Uterus (tissue), 4 donors: ENCODE measurements at places on chromosomes 7 and 10. TPM values are rescaled to one million over a fixed set of nuclear protein-coding genes. Genes with fewer than 3 reads are reported as not detected.

GRCh38 chr7:101882005-101882421 lies 64.6 kb downstream of the CUX1 start:
- peaks cover 12% of the 10 kb centered on the region for H3K4me1 ChIP-seq
- H3K36me3 ChIP-seq: no peaks in the 10 kb centered on the region
- no peak for DNase-seq
- no peaks in the 10 kb centered on the region for H3K27me3 ChIP-seq

The CFAP69 gene
- 13.1 TPM for total RNA-seq

GRCh38 chr7:71278257-71278656 lies 146.3 kb downstream of the GALNT17 start:
- H3K4me1 ChIP-seq: no peaks in the 10 kb centered on the region
- H3K27ac ChIP-seq: no peak overlapping the region
- no peak overlapping the region for H3K4me3 ChIP-seq
- no peaks in the 10 kb centered on the region for H3K27me3 ChIP-seq

DNA sequence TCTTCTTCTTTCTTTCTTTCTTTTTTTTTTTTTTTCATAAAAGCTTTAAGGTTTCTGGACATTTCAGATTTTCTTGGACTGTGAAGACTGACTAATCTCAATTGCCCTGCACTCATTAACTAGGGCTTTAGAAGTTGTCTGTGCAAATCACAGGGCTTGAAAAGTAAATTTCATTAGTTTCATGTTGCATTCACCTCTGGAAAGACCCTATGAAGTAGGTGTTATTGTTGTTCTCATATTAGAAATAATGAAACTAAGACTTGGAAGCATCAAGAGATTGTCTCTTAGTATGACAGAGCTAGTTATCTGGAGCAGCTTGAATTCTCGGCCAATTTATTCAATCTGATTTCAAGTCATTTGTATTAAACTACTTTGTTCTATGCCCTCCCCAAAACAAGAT lies 28.2 kb upstream of the SEMA3D start:
- no peak for DNase-seq
- H3K4me1 ChIP-seq: no peaks in the 10 kb centered on the region
- no peaks in the 10 kb centered on the region for H3K36me3 ChIP-seq

The CCL24 gene
- total RNA-seq: not detected

DNA sequence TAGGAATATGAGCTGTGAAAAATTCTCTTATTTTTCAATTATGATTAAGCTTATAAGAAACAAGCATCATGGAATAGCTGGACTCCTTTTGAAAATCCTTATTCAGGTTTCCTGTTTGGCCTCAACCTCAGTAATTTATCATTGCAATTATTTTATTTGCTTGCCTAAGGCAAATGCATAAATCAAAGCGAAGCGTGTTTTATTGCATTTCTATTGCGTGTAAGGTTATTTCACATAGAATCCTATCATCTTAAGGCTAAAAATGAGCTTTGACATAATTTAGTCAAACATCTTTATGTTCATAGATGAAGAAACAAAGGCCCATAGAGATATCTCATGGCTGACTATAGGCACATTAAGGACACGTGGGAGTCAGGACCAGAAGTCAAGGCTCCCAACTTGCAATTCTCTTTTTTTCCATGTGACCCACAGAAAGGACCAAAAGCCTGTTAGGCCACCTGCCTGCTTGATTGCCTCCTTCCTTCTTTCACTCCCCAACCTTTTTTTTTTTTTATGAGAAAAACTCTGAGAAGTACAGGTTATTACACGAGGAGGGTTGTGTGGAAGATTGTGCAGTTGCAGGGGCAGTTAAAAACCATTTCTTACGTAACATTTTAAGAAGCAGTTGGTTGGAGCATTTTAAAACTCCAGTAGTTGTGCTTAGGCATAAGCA lies 261.0 kb downstream of the HDAC9 start:
- H3K36me3 ChIP-seq: no peaks in the 10 kb centered on the region
- H3K27ac ChIP-seq: no peak overlapping the region
- H3K4me3 ChIP-seq: no peak overlapping the region
- no peaks in the 10 kb centered on the region for H3K4me1 ChIP-seq

The SOSTDC1 gene
- total RNA-seq: not detected

GRCh38 chr7:11843113-11843765 lies 11.2 kb upstream of the THSD7A start:
- H3K27me3 ChIP-seq: no peaks in the 10 kb centered on the region
- no peaks in the 10 kb centered on the region for H3K36me3 ChIP-seq
- no peak for DNase-seq
- no peaks in the 10 kb centered on the region for H3K4me1 ChIP-seq
- no peak overlapping the region for H3K27ac ChIP-seq

DNA sequence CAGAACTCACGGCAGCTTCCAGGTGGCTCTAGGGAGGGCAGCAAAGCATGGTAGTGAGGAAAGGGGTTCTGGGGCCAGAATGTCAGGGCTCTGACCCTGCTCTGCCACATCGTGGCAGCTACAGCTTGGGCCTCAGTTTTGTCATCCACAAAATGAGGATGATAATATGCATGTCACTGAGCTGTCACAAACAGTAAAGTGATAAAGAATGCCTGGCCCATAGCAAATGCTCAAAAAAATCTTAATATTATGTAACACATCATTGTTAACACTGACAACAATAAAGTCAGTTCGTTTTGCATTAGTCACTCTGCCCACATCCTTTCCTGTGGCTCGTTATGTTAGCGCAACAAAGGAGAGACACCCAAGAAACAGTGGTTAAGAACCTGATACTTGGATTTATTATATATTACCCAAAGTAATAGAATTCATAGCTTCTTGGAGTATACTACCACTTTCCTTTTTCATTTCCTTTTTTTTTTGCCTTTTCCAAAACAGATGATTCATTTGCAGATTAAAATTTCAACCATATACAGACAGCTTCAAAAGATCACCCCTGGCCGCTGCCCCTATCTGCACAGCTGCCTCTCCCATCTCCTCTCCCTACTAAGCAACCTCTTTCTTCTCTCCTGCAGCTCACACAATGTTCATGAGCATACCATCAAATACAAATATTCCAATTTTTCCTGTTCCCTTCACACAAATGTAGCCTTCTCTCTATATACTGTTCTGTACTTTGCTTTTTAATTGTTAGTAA lies 45.5 kb upstream of the DDC start:
- H3K4me3 ChIP-seq: no peak overlapping the region
- no peak for DNase-seq
- H3K27me3 ChIP-seq: no peaks in the 10 kb centered on the region
- no peaks in the 10 kb centered on the region for H3K36me3 ChIP-seq

DNA sequence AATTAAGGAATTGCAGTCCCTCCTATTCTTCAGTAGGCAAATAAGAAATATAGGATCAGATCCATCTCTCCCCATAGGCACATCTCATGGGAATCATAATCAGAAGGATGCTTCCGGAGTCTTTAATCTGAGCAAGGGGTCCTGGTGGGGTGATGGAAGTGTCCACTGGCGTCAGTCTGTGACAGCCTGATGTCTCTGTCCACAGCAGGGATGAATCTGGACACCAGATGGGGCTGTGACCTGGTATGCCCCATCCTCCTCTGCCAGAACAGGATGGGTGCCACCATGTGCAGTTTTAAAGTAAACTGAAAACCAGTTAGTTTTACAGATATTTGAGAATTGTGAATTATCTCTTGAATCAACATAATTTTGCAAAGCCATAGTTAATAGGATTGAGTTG lies 148.7 kb downstream of the C1GALT1 start:
- no peak overlapping the region for H3K27ac ChIP-seq
- no peaks in the 10 kb centered on the region for H3K4me1 ChIP-seq
- H3K27me3 ChIP-seq: no peaks in the 10 kb centered on the region
- no peak overlapping the region for H3K4me3 ChIP-seq

The TMEM213 gene
- total RNA-seq: 0.35 TPM

DNA sequence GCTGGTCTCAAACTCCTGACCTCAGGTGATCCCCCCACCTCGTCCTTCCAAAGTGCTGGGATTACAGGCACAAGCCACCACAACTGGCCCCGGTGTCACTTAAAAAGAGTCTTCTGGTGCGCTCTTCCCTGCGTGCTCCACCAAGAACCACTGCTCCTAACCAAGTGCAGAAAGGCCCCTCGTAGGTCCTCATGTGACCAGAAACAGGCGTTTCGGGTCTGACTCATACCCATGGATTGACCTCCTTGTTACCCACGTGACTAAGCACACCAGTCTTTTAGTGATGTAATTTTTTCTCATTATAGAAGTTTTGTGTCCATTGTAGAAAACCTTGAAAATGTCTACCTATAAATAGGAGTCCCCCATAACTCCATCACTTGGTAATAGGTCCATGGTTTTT lies 13.9 kb downstream of the FKBP6 start:
- DNase-seq: no peak
- no peaks in the 10 kb centered on the region for H3K36me3 ChIP-seq
- no peak overlapping the region for H3K4me3 ChIP-seq
- H3K4me1 ChIP-seq: no peaks in the 10 kb centered on the region
- no peak overlapping the region for H3K27ac ChIP-seq

The MMD2 gene
- total RNA-seq: not detected

GRCh38 chr7:93359520-93360198 lies 127.5 kb downstream of the VPS50 start:
- H3K27me3 ChIP-seq: no peaks in the 10 kb centered on the region
- no peak overlapping the region for H3K4me3 ChIP-seq
- H3K4me1 ChIP-seq: no peaks in the 10 kb centered on the region

DNA sequence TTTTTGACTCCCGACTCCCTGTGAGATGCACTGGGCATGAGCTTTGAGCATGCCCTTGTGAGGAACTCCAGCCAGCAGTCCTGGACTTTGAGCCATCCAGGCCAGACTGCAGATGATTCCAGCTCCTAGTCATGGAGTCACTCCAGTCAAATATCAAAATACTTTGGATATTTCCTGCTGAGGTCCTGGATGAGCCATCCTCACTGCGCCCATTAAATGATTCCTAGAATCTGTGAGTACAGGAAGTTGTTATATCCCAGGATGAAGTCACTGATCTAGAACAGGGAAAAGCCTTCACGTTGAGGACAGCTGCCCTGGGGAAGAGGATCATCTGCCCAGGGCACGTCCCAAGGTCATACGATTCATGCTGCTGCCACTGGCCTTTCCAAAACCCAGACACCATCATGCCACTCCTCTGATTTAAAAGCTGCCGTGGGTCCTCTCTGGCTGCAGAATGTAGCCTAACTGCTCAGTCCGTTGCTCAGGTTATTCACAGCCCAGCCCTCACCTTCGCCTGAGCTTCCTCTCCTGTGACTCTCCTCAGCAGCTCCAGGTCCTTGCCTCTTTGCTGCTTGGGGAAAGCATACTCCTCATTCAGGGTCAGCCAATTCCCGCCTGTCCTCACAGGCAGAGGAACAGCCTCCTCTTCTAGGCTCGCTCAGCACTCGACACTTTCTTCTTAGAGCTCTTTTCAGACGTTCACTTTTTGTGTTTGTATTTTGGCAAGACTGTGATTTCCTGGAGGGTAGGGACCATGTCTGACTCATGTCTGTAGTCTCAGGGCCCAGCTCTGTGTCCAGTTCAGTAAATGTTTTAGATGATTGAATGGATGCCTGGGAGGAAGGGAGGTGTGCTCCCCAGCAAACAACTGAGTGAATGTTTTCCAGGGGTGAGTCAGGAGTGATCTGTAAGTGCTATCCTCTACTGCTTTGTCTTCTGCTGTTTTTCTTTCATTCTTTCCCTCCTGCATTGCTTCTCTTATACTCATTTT lies 157.8 kb downstream of the SNX10 start:
- H3K4me3 ChIP-seq: no peak overlapping the region
- H3K36me3 ChIP-seq: no peaks in the 10 kb centered on the region
- no peaks in the 10 kb centered on the region for H3K4me1 ChIP-seq
- no peaks in the 10 kb centered on the region for H3K27me3 ChIP-seq
- DNase-seq: no peak

GRCh38 chr10:77667426-77668324 lies 30.1 kb upstream of the KCNMA1 start:
- H3K27ac ChIP-seq: no peak overlapping the region
- H3K27me3 ChIP-seq: no peaks in the 10 kb centered on the region
- no peak overlapping the region for H3K4me3 ChIP-seq
- no peaks in the 10 kb centered on the region for H3K4me1 ChIP-seq

DNA sequence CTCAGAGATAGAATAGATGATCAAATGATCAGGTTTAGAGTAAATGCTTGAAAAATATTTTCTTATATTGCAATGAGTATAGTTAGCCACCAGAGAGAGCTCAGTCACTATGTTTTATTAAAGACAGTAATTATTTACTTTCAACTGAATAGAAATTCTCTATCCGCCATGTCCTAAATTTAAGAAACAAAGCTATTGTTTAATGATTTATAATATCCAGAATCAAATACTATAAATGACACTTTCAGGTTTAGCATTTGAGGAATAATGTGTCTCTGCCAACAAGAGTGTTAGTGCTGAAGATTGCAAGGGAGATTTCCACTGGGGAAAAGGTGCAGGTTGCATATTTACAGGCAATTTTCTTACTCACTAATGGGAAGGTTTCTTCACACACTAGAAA lies 184.7 kb downstream of the DGKB start:
- no peak for DNase-seq
- H3K27me3 ChIP-seq: no peaks in the 10 kb centered on the region
- H3K36me3 ChIP-seq: no peaks in the 10 kb centered on the region
- peak overlapping the region; percentile 37 for H3K27ac ChIP-seq

- no peak for DNase-seq
- H3K4me3 ChIP-seq: no peak overlapping the region
- H3K27me3 ChIP-seq: no peaks in the 10 kb centered on the region
- H3K4me1 ChIP-seq: no peaks in the 10 kb centered on the region
These were observed 71.0 kb downstream of the SLC25A13 start for GRCh38 chr7:96250776-96251361.

The SPDYE5 gene
- total RNA-seq: not detected

DNA sequence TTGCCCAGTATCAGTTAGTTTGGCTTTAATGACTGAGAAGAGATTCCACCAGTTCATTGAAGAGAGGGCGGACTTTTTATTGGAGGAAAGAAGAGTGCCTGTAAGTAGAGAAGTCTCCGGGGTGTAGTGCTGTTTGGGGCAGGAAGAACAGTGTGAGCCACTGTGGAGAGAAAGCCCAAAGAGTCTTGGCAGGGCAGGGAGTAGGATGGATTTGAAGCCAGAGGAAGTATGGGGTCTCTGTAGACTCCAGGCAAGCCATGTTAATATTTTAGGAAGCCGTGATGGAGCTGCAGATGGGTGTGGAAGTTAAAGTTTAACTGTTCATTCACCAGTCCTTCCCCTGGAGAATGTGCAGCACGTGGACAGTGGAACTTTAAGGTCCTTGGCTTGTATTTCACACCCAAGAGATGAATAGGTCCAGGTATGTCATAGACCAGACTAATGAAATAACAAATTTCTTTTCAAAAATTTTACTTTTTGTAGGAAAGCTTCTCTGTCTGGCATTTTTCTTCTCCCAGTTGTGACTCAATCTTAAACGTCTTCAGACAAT lies 54.1 kb downstream of the TCF7L2 start:
- DNase-seq: no peak
- H3K36me3 ChIP-seq: no peaks in the 10 kb centered on the region
- no peaks in the 10 kb centered on the region for H3K27me3 ChIP-seq
- H3K4me3 ChIP-seq: no peak overlapping the region
- H3K27ac ChIP-seq: no peak overlapping the region

DNA sequence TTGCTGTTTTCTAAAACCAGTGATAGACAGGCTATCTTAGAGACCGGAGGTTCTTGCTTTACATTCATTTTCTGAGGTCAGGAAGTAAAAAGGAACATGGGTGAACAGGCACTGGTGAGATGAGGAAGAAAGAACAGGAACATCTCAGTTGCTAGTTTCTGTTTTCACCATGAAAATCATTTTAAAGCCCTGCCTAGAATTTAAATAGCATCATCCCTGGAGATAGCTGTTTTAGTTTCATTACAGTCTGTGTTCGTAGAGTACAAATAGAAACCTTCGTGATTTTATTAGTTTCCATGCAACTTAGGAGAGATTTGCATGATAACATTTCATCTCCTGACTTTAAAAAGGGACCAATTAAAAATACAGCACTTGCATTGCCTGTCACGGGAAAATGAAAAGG lies 14.7 kb downstream of the KCNMA1 start:
- H3K27ac ChIP-seq: peak overlapping the region; percentile 40
- H3K27me3 ChIP-seq: no peaks in the 10 kb centered on the region
- H3K4me3 ChIP-seq: no peak overlapping the region
- DNase-seq: no peak
- H3K36me3 ChIP-seq: no peaks in the 10 kb centered on the region

The NKX2-3 gene
- not detected for total RNA-seq
